ENCODE measurements at places on chromosomes 5 and 9.

DNA sequence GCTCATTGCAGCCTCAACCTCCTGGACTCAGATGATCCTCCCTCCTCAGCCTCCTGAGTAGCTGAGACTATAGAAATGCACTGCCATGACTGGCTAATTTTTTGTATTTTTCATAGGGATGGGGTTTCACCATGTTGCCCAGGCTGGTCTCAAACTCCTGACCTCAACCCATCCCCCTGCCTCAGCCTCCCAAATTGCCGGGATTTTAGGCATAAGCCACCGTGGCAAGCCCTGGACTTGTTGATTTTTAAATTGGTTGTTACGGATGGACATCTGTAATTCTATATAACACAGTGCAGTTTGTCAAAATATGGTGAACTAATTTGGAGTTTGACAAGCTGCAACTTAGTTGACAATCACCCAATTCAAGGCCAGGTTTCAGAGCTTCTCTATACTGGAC is 22.7 kb downstream of the SNX18 start:
- DNase-seq, result no peak

GRCh38 chr9:89536145-89536574 is 38.2 kb upstream of the SEMA4D start:
- no peak for DNase-seq

DNA sequence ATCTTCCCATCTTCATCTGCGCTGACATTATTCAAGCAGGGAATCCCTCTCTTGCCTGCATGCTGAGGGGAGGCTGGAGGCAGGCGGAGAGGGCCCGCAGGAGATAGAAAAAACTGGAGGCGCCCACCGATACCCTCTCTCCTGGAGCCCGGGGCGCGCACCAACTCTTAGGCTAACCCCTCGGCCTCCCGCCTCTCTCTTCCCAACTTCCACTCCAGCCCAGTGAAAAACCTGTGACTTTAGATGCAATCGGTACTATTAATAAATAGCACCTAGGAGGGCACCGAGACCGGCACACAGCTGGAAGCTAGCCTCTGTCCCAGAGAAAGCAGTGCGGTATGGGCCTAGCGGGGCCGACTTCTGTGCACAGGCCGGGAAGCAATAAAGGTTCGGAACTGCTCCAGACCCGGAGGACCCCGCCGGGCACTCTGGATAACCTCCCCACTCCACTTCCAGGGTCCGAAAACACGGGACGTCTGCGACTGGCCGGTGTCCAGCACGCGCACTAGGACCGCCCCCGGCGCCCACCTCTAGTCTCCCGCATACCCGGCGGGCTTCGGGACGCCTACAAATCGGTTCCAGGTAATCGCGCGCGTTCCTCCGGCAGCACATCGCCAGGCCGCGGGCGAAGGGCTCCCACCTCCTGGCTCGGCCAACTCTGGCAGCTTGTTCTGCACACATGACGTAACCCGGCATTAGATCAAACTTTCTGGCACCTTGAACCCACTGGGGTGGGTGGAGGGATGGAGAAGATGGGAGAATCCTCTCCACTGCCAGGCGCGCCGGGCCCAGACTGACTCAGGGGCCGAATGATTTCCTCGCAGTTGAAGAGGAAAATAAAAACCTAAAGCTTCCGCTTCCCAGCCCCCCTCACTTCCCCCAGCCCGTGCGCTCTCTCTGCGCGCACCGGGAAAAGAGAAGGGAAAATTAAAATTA is 1.4 kb downstream of the EFNA5 start:
- DNase-seq, result no peak

GRCh38 chr5:16936989-16937438 is 926 bp upstream of the MYO10 start:
- no peak for DNase-seq

DNA sequence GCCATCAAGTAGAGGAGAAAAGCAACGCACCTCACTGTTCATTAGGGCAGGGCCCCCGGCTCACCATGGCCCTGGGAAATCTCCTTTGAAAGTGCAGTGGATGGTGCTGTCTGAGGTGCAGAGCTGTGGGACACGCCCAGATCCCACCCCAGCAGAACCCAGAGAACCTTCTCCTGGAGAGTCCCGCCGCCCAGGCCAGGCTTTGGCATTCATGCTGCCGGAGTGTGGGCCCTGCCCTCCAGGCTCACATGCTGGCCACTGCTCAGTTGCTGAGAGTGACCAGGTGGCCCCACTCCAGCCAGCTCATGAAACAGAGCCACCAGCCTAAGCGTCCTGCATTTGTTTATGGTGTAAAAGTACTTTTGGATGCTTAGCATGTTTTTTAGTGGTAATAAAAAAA is 23.8 kb upstream of the LRRC14B start:
- no peak for DNase-seq

GRCh38 chr9:127360829-127361228 is 36.1 kb upstream of the SLC2A8 start:
- no peak for DNase-seq

- no peak for DNase-seq
Observed at GRCh38 chr5:125150041-125150669, 403.7 kb upstream of the ZNF608 start.

GRCh38 chr5:87390075-87390474 is 22.7 kb downstream of the CCNH start:
- no peak for DNase-seq

- no peak for DNase-seq
Observed at GRCh38 chr5:98975682-98976407, 47.0 kb upstream of the CHD1 start.

- no peak for DNase-seq
Observed at GRCh38 chr9:9585920-9586319, 1026.9 kb downstream of the PTPRD start.

DNA sequence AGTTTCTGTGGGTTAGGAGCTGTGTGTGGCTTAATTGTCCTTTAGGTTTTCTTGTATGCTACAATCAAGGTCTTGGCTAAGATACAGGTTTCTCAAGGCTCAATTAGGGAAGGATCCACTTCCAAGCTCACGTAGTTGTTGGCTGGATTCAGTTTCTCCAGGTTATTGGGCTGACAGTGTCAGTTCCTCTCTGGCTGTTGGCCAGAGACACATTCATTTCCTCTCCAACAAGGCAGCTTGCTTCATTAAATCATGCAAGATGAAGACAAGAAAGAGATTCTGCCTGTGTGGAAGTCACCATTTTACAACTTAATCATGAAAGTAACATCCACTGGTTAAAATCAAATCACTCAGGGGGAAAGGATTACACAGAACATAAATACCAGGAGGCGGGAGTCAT is 275.7 kb upstream of the KIF2A start:
- no peak for DNase-seq

- DNase-seq, result no peak
Observed at GRCh38 chr5:67192719-67193438, 3.7 kb downstream of the CD180 start.

- no peak for DNase-seq
Observed at GRCh38 chr5:18091758-18092157, 457.5 kb downstream of the TAF11L14 start.

DNA sequence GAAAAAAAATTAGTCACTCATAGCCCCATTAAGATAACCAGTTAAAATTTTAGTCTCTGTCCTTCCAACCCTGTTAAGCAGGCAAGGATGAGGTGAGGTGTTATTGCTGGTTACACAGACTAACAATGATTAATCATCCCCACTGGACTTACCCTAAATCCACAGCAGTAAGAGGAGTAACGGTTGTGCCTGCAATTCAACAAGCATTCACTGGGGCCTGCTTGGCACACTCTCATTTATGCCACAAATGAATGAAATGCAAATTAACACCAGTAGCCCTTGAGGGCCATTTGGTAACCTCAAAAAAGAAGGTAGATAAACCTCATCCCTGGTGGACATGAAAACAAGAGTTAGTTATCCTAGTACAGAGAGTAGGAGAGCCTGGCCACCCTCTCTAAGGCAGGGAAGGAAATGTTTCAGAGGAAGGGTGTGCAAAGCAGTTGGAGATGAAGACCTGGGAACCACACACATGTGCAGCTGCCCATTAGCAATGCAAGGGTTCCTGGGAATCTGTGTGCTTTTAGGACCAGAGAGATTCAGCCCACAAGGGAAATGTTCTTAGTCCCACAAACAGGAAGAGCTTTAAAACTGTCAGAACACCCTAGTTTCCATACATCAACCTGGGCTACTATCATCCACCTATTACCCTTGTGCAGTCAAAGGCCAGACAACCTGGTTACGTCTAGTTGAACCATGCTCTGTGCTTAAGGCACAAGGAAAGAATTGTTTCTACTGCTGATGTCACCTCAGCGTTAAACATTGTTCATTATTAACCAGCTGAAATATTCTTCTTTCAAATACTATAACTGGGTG is 7.7 kb downstream of the LHFPL2 start:
- DNase-seq, result no peak

DNA sequence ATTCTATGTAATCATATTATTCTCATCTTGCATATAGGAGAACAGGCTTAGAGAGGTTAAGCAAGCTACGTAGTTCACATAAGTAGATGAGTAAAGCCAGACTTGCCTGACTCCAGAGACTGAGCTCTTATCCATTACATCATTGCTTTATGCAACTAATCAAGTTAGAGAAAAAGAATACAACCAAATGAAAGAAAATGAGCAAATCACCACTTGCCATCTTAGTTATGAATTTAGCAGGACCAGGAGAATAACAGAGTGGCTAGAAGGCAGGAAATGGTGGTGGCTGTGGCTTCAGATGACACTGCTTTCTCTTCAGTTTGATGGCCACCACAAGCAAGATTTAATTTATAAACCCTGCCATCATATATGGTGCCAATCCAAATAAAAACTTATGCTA is 26.6 kb downstream of the POC5 start:
- DNase-seq, result no peak

- DNase-seq, result no peak
Observed at GRCh38 chr9:81559197-81559596, 130.2 kb downstream of the TLE1 start.

GRCh38 chr9:107712390-107712789 is 222.8 kb upstream of the KLF4 start:
- peak; percentile 26 for DNase-seq

- DNase-seq, result no peak
Observed at GRCh38 chr5:150022681-150023080, 22.1 kb downstream of the HMGXB3 start.

DNA sequence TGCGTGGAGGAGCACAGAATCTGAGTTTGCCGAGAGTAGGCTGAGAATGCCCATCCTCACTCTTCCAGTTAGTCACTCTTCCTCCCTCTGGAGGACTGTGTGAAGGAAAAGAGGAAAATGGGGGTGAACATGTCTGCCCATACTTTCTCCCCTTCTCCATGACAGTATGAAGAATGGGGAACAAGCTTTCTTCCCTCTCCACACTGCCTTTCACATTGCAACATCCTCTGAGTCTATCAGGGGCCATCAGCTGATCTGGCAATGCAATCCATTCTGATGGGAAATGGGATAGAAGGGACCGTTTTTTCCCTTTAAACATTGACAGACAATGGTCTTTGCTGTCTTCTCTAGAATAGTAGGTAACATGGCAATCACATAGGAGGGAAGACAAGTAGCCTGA is 56.8 kb downstream of the UGCG start:
- no peak for DNase-seq

- peak; percentile 69 for DNase-seq
Observed at GRCh38 chr9:12884736-12885395, 110.0 kb downstream of the LURAP1L start.

DNA sequence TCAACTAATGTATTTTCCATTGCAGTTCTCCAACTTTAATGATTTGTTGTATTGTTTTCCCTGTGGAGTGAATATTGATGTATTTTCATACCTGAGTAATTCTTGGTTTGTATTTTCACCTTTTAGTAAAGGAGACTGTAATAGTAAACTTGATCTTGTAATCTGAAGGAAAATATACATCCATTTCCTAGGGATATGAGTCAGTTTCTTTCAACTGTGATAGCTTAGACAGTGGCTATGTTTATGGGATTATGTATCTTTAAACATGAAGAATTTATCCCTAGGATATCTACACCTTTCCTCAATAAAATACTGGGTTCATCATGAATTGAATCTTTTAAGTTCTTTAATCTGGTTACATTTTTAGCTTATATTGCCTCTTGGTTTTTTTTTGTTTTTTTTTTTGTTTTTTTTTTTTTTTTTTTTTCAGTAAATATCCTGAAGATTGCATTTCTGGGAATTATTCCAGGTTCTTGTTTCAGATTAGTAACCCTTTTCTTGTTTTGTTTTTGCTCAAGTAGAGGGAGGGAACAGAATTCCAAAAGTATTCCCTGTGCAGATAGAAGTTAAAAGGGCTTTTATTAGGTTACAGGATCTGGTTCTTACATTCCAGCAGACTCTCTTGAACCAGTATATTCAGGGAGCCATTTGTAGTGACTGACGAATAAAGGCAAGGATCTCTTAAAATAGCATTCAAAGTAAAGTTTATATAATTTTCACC is 7.1 kb downstream of the WDR36 start:
- DNase-seq, result no peak

DNA sequence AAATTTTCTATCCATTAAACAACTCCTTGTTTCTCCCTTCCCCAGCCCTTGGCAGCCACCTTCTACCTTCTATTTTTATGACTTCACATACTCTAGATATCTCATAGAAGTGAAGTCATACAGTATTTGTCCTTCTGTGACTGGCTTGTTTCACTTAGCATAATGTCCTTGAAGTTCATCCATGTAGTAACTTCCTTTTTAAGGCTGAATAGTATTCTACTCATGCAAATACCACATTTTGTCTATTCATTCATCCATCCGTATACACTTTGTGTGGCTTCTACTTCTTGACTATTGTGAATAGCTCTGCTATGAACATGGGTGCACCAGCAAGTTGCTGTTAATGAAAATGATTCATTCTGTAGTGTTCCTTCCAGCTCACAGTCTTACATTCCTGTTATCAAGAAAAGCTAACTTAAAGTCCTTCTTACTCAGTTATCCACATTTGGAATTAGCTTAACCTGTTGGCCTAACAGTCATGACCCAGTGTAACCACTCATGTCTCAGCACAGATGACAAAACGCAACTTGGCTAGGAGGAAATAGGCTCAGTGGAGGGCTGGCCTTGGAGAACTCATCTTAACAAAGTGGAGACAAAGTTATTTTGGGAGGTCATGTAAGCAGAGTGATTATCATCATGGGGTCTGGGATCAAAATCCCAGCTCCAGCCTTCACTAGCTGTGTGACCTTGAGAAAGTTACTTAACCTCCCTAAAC is 129.7 kb upstream of the MAP3K1 start:
- DNase-seq, result no peak

DNA sequence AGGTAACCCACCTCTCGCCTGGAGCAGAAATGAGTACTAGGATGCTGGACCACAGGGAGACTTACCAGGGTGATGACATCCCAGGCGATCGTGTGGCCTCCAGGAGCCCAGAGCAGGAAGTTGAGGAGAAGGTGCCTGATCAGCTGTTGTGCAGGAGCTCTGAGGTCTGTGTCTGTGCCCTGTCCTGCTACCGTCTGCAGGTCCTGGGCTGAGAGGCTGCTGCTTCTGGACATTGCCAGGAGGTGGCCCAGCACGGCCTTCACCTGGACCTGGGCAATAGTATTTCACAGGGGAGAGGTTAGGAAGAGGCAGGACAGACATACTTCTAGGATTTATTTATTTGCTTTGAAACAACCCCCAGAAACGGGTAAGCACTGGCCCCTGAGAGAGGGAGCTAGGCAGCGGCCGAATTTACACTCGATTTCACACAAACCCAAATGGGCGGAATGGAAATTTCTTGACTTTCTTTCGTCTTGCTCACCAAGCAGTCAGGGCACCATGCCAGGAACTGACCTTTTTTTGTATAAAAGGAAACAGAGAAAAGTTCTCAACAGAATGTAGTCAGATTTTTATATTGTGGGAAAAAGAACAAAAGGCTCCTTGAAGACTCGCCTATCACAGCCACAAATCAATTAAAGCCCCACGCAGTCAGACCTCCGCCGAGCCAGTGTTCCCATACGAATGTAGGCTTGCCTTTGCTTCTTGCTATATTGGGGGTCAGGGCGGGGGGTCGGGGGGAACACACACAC is 210.3 kb downstream of the FANCC start:
- no peak for DNase-seq

GRCh38 chr5:174552428-174552827 is 172.0 kb upstream of the MSX2 start:
- no peak for DNase-seq
